A549 treated with ZK216348 at 1 μM for 4 hours (cell line): ENCODE measurements at places on chromosomes 6 and 20. TPM values are rescaled to one million over a fixed set of nuclear protein-coding genes. Genes with fewer than 3 reads are reported as not detected.

Gene SLC35F1
- not detected in 5 replicates for total RNA-seq

Gene MATN4
- 0.13 to 0.19 TPM in 2 of 5 replicates, not detected in the others for total RNA-seq

Gene BCL2L1
- total RNA-seq: 242 to 268 TPM (median 253 TPM) in 5 replicates

Gene TBXT
- total RNA-seq: not detected in 5 replicates

Gene DNAH8
- not detected in 5 replicates for total RNA-seq

Gene PROKR2
- not detected in 5 replicates for total RNA-seq

Gene LRRC73
- 0.66 to 1.2 TPM (median 1.1 TPM) in 5 replicates for total RNA-seq

Gene CGAS
- total RNA-seq: 4.4 to 5.4 TPM (median 5.0 TPM) in 5 replicates

Gene TCF15
- not detected in 5 replicates for total RNA-seq

Gene TINAG
- total RNA-seq: not detected in 5 replicates

Gene TMEM14B
- total RNA-seq: 114 to 143 TPM (median 136 TPM) in 5 replicates

Gene DBNDD2
- 25.4 to 28.8 TPM (median 27.3 TPM) in 5 replicates for total RNA-seq

Gene DLK2
- total RNA-seq: 3.6 to 7.8 TPM (median 7.3 TPM) in 5 replicates

Gene STX11
- total RNA-seq: 2.1 to 2.6 TPM (median 2.5 TPM) in 5 replicates

Gene CST4
- not detected in 5 replicates for total RNA-seq

Gene OR11A1
- not detected in 5 replicates for total RNA-seq

Gene TSHZ2
- not detected in 5 replicates for total RNA-seq

Gene MYB
- total RNA-seq: 0.52 to 1.1 TPM (median 0.77 TPM) in 5 replicates
